ENCODE measurements at places on chromosomes 2 and 18. TPM values are rescaled to one million over a fixed set of nuclear protein-coding genes. Genes with fewer than 3 reads are reported as not detected.

GRCh38 chr18:57439985-57440330 lies 4.8 kb downstream of the ONECUT2 start:
- DNase-seq: no peak

DNA sequence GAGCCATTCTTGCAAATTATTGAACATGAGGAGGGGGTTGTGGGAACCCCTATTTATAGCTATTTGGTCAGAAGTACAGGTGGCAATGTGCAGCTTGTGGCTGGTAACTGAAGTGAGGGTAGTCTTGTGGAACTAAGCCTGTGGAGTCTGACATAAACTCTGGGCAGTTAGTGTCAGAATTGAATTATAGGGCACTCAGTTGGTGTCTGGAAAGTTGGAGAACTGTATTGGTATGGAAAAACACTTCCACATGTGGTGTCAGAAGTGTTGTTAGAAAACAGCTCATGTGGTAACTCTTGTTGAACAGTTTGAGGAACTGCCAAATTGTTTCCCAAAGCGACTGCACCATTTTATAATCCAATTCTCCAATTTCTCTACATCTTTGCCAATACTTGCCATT lies 7.5 kb downstream of the RALBP1 start:
- DNase-seq: no peak

GRCh38 chr2:43085929-43086328 lies 140.5 kb downstream of the ZFP36L2 start:
- DNase-seq: no peak

GRCh38 chr2:188466761-188467160 lies 175.1 kb downstream of the GULP1 start:
- DNase-seq: no peak

- peak; percentile 46 for DNase-seq
Observed at GRCh38 chr2:240917684-240918257, 11.6 kb downstream of the CROCC2 start.

DNA sequence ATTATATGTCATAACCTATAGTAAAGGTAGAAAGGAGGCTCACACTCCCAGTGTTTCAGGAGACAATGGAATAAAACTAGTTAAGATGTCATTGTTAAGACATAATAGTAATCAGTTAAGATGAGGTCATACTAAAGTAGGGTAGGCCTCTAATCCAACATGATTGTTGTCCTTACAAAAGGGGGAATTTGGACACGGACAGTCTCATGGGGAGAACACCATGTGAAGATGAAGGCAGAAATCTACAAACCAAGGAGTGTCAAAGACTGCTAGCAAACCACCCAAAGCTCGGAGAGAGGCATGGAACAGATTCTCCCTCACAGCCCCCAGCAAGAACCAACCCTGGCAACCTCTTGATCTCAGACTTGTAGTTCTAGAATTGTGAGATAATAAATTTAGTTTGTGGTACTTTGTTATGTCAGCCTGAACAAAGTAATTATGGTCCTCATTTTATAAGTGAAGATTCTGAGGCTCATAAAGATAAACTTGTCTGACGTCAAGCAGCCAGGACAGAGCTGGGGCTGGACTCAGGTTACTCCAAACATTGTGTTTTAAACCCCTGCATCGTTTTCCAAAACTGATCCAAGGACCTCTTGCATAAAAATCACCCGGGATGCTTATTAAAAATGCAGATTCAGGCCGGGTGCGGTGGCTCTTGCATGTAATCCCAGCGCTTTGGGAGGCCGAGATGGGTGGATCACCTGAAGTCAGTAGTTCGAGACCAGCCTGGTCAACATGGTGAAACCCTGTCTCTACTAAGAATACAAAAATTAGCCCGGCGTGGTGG lies 47.8 kb downstream of the CCDC195 start:
- DNase-seq: no peak

The CNGA3 gene
- not detected for total RNA-seq

Measured in H7 (cell line).